ENCODE measurements at places on chromosomes 1 and 21.

DNA sequence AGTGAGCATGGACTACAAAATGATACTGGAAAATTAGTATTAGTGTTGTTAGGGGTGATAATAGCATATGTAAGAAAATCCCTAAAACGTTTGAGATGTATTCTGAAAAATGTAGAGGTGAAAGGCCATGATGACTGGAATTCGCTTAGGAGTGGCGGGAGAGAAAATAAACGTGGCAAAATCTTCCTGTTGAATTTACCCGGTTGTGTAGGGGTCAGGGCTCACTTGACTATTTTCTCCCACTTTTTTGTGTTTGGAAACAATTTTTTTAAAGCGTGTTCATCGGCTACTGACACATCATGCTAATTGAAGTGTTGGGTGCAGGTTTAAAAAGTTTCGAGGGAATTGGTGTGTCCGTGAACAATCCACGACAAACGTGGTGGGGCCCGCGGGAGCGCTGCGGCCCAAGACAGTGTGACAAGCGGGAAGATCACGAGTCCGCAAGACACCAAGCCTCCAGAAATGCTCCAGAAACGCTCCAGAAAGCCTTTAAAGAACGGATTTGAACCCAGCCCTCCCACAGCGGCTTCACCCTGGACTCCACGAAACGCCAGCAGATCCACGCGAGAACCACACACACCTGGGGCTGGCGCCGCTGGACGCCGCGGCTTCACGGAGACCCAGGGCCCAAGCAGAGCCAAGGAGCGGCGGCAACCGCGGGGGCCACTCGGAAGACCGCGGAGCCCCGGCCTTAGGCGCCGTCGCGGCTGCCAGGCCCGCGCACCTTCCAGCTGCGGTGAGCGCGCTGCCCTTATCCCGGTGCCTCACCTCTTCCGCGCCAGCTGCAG, 573 bp downstream of the PSMG1 start:
- no peak for DNase-seq

- no peak for DNase-seq
Measured at GRCh38 chr21:42993051-42993712, 18.8 kb downstream of the PKNOX1 start.

DNA sequence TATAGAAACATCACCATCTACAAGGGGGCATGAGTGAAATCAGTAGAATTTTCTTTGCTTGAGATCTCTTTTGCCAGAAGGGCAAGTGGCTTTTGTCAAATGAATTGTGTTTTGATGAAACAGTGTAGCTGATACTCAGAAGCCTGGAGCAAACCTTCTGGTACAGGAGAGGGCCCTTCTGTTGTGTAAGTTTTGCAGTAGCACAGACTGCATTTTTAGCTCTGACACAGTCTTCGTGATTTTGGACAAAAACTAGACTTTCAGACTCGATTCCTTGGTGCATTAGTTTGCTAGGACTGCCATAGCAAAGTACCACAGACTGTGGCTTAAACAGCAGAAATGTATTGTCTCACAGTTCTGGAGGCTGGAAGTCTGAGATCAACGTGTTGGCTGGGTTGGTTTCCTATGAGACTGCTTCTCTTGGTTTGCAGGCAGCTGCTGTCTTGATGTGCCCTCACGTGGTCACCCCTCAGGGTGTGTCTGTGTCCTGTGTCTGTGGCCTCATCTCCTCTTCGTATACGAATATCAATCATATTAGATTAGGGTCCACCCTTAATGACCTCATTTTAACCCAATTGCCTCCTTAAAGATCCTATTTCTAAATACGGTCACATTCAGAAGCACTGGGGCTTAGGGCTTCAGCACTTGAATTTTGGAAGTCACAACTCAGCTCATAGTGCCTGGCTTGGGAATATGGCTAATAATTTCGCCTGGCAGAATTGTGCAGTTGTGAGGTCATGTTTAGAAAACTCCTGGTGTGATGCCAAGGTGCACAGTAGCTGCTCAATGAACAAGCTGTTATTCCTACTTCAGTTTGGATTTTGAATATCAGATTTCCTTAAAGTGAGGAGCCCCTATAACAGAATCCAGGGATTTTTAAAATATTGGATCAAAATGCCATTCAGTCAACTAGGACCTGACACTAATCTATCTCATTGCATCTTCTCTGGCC, 21.2 kb upstream of the DISC1 start:
- no peak for DNase-seq

GRCh38 chr1:169890761-169891538, 2.7 kb downstream of the SCYL3 start:
- DNase-seq = peak; percentile 57

DNA sequence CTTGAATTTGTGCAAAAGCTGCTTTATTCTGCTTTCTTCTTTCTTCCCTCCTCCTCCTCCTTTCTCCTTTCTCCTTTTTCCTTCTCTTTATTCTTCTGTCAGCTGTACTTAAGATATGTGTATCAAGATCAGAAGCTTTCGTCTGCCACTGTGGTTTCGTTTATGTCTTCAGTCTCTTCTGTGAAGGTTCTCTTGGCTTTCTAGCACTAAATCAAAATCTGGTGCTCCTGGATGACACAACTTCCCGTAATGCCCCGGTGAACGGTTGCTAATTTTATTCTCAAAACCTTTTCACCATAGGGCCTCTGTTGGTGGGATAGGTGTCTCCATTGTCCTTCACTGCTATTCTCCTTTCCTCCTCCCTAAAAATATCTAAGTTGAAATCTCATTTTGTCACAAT, 5.0 kb downstream of the ATF6 start:
- no peak for DNase-seq

DNA sequence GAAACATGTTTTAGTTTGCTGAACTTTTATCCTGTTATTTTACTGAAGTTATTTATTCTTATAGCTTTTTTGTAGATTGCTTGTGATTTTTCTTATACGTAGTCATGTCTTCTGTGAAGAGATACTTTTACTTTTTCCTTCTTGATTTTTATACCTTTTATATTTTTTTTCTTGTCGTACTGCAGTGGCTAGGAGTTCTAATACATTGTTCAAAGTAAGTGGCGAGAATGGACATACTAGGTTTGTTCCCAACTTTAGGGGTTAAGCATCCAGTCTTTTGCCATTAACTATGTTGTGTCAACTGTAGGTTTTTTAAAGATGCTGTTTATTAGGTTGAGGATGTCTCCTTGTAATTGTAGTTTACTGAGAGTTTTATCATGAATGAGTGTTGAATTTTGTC, 36.3 kb downstream of the MAN1A2 start:
- DNase-seq = no peak

DNA sequence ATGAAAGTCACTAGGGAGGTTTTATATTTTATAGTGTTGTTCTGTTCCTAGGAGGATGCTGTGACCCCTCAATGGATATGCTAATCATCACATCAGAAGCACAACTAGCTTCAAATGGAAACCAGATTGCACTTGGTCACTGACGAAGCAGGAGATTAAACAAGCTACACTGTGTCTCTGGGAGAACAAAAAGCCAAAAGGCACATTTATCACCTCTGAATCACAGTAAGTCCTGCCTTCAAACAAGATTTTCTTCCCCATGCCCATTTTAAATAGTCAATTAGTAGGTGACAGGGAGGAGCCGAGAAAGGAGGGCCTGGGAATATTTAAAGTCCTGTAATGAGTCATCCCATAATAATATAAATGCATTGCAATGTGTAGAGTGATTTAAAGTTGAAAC, 38.1 kb downstream of the RGS2 start:
- DNase-seq = no peak

- DNase-seq = peak; percentile 24
Measured at GRCh38 chr1:91124989-91125417, 103.2 kb upstream of the ZNF644 start.

DNA sequence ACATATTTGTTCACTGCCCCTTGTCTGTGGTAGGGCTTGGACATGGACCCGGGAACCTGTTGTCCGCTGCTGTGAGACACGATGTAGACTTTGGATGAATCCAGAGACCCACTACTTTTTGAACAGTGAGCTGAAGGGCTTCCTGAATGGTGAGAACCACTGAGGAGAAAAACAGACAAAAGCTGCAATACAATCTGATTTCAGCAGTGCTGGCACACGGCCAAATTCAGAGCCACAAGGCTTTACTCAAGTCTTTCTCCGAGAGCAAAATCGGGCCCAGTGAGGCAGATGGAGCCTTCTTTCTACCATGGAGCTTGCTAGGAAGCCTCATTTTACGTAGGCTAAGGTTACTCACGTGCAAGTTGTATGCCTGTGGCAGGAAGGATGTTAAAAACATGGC, 197.6 kb downstream of the SIPA1L2 start:
- no peak for DNase-seq

GRCh38 chr1:59055908-59056719, 240.8 kb upstream of the FGGY start:
- no peak for DNase-seq

DNA sequence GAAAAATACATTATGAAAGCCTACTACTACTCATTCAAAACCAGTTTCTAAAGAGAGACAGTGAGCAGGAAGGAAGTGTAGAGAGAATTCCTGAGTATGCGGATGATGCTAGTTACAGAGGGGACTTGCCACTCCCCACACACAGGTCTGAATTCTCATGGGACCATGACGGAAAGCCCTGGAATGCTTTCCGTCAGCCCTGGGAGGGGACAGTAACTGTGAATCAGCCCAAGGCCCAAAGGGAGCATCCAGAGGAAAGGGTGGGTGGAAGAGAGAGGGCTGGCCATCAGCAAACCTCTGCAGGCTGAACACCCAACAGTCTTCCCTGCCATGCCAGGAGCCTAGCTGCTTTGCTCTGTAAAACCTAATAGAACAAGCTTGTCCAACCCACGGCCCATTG, 36.4 kb downstream of the RCSD1 start:
- DNase-seq = no peak

DNA sequence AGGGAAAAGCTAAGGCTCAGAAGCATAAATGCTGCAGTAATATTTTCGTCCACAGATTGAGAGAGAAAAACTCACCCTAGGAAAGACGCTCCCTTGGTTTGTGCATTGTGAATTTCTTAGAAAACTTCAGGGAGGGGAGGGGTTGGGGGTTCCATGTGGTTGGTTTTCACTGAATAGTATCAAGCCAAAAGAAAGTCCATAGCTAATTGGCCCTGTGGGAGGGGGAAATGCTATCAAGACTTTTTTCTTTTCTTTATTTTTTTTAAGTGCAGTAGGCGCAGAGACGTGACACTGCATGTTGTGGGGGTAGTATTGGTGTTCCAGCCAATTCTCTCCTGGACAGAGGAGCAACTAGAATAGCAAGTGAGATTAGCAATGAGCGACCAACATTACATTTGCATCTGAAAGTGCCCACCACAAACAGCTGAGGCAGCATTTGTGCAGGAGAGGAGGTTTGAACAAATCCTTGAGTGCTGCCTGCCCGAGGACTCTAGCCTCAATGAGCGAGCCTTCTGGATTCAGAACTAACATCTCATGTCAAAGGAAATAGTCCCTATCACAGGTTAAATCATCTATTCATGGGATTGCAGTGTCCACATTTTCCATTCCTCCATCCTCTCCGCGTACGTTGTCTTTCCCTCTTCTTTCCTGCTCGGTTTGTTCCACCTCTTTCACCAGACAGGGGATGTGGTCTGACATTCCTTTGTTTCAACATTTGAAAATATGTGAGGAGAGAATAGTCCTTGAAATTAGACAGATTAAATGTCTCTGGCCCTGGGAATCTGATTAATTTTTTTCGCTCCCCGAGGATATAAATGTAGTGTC, 118.0 kb upstream of the MARK1 start:
- no peak for DNase-seq

- DNase-seq = no peak
Measured at GRCh38 chr1:225137976-225138375, 208.5 kb downstream of the DNAH14 start.

GRCh38 chr1:100448366-100448765, 89.6 kb upstream of the GPR88 start:
- no peak for DNase-seq

DNA sequence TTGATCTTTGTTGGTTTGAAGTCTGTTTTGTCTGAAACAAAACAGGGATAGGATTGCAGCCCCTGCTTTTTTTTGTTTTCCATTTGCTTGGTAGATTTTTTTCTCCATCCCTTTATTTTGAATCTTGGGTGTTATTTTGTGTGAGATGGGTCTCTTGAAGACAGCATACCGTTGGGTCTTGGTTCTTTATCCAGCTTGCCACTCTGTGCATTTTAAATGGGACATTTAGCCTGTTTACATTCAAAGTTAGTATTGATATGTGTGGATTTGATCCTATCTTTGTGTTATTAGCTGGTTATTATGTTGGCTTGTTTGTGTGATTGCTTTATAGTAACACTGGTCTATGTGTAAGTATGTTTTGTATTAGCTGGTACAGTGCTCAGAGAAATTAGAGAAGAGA, 40.9 kb downstream of the GIPC2 start:
- no peak for DNase-seq

DNA sequence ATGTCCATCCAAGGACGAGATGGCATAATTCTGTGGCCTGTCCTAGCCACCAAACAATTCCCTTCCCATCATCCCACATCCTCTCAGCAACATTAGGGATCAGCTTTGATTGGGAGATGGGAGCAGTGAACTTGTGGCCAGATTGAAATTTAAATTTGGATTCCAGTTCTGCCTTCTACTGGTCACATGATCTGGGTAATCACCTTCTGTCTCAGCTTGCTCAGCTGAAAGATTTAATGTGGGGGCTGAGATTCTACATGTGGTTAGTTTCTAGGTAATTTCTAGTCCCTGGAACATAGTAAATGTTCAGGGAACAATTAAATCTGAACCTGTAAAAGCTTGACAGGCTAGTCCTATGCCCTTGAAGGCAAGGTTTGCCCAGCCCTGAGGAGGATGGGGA, 3.2 kb downstream of the MYOCOS start:
- DNase-seq = no peak

GRCh38 chr1:68111519-68112436, 61.4 kb upstream of the DIRAS3 start:
- no peak for DNase-seq

DNA sequence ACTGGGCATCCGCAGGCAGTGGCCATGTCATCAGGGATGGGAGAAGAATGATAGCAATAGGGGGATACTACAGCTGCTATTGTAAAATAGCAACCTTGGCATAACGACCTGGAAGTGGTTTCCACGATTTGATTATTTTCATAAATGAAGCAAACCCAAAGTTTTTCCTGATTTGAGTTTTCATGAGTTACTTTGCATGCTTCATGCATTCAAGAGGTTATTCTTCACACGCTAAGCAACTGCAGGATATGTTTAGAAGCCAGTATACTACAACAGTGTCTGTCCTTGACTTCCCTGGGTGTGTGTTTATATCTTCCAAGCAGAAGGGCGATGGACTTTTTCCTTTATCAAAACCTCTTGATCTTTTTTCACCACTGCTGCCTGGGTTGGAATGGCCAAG, 281.1 kb upstream of the DUSP10 start:
- DNase-seq = no peak

DNA sequence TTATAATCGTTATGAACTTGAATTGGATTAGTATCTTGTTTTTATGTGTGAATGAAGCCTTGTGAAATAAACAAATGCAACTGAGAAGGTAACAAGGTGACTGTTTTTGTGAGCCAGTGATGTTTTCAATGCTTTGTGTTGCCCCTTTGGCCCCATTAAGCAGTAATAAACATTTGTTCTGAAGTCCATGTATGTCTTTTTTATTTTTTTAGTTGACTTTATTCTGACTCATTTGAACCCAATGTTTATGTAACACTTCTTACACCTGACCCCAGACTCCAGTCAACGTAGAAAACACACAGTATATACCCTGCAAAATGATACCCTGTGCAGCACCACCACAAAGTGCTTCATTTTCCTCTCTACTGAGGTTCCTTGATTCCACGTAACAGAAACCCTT, 4.6 kb upstream of the CACYBP start:
- no peak for DNase-seq

GRCh38 chr1:39177706-39178105, 26.8 kb upstream of the MACF1 start:
- DNase-seq = no peak
